Urinary bladder (tissue), 4 donors: ENCODE measurements at places on chromosomes 4 and X. TPM values are rescaled to one million over a fixed set of nuclear protein-coding genes. Genes with fewer than 3 reads are reported as not detected.

Gene CFAP47
- 0.37 TPM for total RNA-seq

Gene NCAPG
- total RNA-seq: 30.4 TPM

Gene UGT8
- total RNA-seq: 2.0 TPM

Gene PSAPL1
- 0.05 TPM for total RNA-seq

Gene LRRC66
- total RNA-seq: 0.63 TPM

Gene TMPRSS11A
- not detected for total RNA-seq

Gene TMEM187
- total RNA-seq: 2.3 TPM

Gene SHROOM2
- 5.8 TPM for total RNA-seq

Gene PRKG2
- total RNA-seq: 2.1 TPM

Gene ASB9
- total RNA-seq: 3.4 TPM

Gene F8
- total RNA-seq: 10.1 TPM

Gene CC2D2A
- 40.5 TPM for total RNA-seq

Gene FABP2
- not detected for total RNA-seq

Gene JAKMIP1
- 0.58 TPM for total RNA-seq

Gene PHEX
- 0.53 TPM for total RNA-seq

Gene SULT1E1
- 153 TPM for total RNA-seq

Gene SERPINA7
- total RNA-seq: not detected

Gene SH2D1A
- 0.26 TPM for total RNA-seq

Gene CT45A10
- total RNA-seq: not detected

Gene GRPR
- 1.1 TPM for total RNA-seq

Gene ZNF141
- 84.8 TPM for total RNA-seq

Gene PF4V1
- total RNA-seq: not detected

Gene MAP9
- 18.7 TPM for total RNA-seq

Gene CORIN
- total RNA-seq: 20.9 TPM

Gene RNF212
- total RNA-seq: 4.0 TPM
